ENCODE measurements at places on chromosomes 1 and 21.

- no peak for DNase-seq
These were observed 189.6 kb downstream of the KAZN start for GRCh38 chr1:14788080-14788479.

DNA sequence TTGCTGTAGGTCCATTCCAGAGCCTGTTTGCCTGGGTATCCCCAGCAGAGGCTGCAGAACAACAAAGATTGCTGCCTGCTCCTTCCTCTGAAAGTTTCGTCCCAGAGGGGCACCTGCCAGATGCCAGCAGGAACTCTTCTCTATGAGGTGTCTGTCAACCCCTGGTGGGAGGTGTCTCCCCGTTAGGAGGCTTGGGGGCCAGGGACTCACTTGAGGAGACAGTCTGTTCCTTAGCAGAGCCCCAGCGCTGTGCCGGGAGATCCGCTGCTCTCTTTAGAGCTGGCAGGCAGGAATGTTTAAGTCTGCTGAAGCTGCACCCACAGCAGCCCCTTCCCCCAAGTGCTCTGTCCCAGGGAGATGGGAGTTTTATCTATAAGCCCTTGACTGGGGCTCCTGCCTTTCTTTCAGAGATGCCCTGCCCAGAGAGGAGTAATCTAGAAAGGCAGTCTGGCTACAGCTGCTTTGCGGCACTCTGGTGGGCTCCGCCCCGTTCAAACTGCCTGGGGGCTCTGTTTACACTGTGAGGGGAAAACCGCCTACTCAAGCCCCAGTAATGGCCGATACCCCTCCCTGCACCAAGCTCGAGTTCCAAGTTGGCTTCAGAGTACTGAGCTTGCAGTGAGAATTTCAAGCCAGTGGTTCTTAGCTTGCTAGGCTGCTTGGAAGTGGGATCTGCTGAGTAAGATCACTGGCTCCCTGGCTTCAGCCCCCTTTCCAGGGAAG, 8.7 kb upstream of the SLC25A24 start:
- DNase-seq: no peak

GRCh38 chr1:55337801-55338447, 122.8 kb upstream of the USP24 start:
- no peak for DNase-seq

DNA sequence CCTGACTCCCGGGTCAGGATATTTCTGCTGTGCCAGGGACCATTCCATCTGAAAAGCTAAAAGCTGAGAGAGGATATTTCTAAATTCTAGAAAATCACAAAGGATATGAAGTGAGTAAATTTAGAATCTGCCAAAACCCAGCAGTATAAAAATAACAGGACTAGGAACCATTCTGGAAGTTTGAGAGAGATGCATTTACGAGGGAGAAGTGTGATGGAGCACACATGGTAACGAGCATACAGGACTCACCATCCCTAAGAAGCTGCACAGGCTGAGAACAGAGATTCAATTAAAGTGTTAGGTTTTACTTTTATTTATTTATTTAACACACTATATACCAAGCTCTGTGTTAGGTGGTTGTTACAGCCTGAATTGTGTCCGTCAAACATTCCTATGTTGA, 116.3 kb downstream of the GLUL start:
- no peak for DNase-seq

- DNase-seq: no peak
These were observed 200.3 kb downstream of the DSCAM start for GRCh38 chr21:40646651-40647050.
